Stimulated activated CD8-positive, alpha-beta memory T cell treated with anti-CD3 and anti-CD28 coated beads, Interleukin-7, amount 100 ng/mL, for 4 hours (primary cell): ENCODE measurements at places on chromosomes 5 and 9.

DNA sequence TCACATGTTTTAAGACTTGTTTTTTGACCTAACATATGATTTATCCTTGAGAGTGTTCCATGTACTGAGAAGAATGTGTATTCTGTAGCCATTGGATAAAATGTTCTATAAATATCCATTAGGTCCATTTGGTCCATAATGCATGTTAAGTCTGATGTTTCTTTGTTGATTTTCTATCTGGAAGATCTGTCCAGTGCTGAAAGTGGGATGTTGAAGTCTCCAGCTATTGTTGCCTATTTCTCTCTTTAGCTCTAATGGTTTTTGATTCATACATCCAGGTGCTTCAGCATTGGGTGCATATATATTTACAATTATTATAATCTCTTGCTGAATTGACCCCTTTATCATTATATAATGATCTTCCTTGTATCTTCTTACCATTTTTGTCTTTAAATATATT, 451.1 kb downstream of the BRINP1 start:
- DNase-seq = no peak

DNA sequence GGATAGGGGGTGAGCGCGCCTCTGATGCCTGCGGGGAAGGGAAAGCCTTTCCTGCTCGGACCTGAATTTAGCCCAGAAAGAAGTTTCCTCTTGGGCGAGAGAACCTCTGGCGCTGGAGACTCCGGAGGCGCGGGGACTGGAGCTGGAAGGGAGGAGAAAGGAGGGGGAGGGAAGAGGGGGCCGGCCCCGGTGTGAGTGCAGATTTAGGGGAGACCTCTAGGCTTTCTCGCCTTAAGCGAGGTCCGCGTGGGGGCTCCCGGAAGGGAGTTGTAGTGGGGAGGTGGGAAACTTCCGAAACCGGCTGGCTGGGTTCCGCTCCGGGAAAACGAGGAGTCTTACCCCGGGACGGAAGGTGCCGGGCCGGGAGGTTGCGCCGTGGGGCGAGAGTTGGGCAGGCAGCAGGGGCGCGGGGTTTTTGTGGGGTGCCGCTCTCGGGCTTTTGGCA, 1.3 kb downstream of the PCSK5 start:
- DNase-seq = no peak

- DNase-seq = no peak
Observed at GRCh38 chr5:170903075-170903474, 41.3 kb downstream of the RANBP17 start.

- no peak for DNase-seq
Observed at GRCh38 chr5:170760113-170760512, 23.4 kb upstream of the GABRP start.

GRCh38 chr9:133995012-133995896, 3.1 kb upstream of the VAV2 start:
- no peak for DNase-seq
